ENCODE measurements at places on chromosomes 5 and 9.

GRCh38 chr5:137320056-137321045 is 178.8 kb downstream of the SPOCK1 start:
- no peak for DNase-seq

- DNase-seq: no peak
Measured at GRCh38 chr9:95182854-95183563, 134.5 kb downstream of the FANCC start.

DNA sequence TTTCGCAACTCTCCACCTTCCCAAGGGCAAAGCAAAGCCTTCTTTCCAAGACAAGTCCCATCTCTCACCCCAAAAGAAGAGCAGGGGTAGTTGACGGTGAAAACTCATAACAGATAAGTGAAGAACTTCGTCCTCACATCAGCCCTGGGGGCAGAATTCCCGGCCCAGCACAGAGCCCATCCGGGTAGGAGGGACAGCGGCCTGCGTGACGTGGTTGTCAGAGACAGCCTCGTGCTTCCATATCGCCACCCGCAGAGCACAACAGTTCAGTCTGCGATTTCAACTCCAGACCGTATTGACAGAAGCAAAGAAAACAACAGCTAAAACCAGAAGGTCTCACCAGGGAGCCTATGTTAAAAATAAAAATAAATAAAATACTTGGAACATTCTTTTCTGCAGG is 273.2 kb downstream of the SYK start:
- DNase-seq: no peak

DNA sequence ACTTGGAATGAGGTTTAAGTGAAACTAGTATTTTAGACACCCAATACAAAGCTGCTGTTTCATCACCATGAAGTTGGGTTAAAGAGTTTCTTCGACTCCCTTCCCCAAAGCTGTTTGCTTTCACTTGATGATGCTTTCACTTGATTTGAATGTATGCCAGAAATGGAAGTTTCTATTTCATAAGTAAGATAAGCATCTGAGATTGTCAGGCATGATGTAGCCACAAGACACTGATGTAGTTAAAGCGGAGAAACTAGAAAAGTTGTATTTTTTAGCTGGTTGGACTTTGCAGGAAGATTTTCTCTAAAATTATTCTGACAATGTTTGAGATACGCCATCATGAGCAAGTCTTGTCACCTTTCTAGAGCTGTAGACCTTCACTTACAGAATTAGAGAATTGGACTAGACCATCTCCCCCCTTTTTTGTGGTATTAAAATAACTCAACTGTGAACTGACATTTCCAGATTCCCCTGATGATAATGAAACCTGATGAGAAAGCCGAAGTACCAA is 20.0 kb downstream of the MOCS2 start:
- peak; percentile 6 for DNase-seq

GRCh38 chr9:27041746-27042145 is 36.3 kb upstream of the LRRC19 start:
- DNase-seq: no peak

- peak; percentile 50 for DNase-seq
Measured at GRCh38 chr5:139389701-139390638, at the start of gene MZB1. Gene MZB1 (minus strand): TSS chr5:139389913. CDS start chr5:139389856, 57 bp downstream.

DNA sequence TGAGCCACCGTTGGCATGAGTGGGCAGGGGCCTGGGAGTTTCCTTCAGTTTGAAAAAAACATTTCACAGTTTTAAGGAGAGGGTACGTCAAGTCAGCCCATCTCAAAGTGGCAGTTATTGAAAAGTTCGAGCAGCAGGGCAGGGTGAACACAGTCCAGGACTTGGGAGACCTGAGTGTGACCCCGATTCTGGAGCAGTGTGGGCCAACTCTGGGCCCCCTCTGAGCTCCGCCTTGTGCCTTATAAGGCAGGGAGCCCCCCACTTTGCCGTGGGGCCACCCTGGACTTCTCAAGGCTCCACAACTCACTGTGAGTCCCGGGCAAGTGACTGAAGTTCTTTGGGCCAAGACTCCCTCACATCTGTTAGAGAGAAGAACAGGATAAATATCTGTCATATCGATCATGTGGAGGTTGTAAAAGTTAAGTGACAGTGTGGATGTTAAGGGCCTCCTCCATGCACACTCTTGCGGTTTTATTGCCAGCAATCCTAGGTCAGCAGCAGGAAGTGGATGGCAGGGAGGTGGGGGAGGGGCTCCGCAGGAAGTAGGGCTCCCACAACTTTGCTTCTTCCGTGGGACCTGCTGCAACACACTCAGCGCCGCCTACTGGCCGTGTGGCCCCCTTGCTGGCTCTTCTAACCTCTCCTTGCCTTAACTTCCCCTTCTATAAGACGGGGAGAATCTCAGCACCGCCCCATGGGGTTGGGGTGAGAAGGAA is 38.4 kb downstream of the HRH2 start:
- peak; percentile 81 for DNase-seq

- no peak for DNase-seq
Measured at GRCh38 chr9:18268381-18268780, 205.6 kb upstream of the ADAMTSL1 start.

DNA sequence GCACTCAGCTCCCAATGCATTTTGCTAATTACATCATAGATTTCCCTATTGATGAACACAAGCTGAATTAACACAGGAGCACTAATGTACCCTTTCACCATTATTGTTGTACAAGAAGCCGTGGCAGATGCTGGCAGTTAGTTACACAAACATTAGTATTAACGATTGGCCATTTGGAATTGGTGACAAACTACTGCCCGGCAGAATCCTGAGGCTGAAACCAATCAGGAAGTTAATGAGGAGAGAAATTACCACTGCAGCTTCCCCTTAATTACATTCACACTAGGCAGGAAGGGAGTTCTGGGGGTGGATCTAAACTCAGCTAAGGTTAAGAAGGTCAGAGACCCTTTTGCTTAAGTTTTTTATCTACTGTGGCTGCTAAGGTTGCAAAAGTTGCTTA is 9.6 kb upstream of the DMRT3 start:
- no peak for DNase-seq

DNA sequence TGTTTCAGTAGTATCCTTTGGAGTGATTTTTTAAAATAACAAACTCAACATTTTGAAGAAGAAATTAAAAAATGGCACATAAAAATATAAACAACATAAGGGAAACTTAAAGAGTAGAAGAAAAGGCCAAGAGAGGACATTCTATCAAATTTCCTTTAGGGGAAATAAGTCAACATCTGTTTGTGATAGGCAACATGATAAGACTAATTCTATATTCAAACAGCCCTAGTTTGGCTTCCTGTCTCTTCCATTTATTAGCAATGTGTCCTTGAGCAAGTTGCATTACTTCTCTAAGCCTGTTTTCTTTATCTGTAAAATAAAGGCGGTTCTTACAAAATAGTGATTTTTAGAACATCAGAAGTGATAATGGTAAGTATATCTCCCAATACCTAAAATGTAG is 24.7 kb downstream of the TYRP1 start:
- no peak for DNase-seq

GRCh38 chr5:135377751-135378680 is 21.0 kb downstream of the MACROH2A1 start:
- no peak for DNase-seq

- peak; percentile 57 for DNase-seq
Measured at GRCh38 chr9:19976226-19976625, 187.4 kb upstream of the SLC24A2 start.

DNA sequence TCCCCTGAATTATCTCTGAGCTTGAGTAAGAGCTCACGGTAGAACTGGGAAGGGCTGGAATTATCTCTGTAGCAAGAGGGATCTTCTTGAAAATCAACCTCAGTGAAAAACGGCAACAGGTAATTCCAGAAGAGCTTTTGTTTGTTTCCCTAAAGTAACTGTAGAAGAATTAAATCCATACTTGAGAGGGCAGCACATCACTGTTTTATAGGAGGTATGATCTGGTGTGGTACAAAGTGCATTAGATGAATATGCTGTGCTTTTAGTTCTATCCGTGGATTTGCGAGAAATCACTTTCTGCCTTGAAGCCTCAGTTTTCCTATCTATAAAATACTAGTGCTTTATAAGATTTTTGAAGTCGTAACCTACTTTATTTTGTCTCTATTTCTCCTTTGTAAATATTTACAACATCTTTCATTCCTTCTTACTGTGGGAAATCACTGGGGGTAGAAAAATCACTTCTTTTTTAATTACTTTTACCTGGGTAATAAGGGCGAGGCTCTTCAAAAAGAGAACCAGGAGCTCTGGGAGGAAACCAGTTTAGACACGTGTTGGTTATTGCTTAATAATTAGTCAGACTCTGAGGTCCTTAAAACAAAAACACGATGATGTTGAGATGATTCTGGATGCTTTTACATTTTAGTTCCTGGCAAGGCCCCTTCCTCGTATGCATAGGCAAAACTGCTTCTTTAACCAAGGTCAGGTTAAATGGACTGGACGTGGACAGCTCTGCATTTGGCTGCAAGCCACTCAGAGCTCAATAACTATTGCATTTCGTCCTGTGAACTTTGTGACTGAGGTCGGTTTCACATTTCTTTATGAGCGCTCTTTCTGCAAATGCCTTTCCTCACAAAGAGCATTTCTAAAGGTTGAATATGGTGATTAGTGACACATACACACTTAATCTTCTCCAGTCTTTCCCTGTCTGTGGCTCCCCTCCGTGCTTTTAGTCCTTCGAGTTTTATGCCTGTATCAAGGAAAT is 376.1 kb downstream of the BRINP1 start:
- DNase-seq: no peak

GRCh38 chr9:72305102-72305546 is 59.9 kb downstream of the ZFAND5 start:
- peak; percentile 23 for DNase-seq

- no peak for DNase-seq
Measured at GRCh38 chr9:113587471-113588031, 124.0 kb downstream of the RGS3 start.

DNA sequence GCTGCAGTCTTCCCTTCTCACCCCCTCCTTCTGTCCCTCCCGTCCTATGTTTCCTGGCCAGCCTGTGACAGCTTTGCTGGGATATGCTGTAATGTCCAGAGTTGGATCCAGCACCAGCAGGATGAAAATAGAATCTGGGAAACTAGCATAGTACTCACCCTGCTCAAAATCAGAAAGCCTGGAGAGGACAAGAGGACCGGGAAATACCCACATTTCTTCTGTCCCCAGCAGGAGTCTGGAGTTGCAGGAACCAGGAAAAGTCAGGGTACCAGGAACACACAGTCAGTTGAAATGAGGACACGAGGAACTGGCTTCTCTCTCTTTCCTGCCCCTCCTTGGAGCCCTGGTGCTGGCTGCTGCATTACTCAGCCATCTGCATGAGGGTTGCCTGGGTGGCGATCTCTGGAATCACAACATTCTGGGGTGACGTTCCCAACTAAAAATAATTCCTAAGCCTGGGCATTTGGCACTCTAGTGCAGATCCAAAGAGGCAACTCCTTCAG is 59.6 kb upstream of the NFIL3 start:
- no peak for DNase-seq

DNA sequence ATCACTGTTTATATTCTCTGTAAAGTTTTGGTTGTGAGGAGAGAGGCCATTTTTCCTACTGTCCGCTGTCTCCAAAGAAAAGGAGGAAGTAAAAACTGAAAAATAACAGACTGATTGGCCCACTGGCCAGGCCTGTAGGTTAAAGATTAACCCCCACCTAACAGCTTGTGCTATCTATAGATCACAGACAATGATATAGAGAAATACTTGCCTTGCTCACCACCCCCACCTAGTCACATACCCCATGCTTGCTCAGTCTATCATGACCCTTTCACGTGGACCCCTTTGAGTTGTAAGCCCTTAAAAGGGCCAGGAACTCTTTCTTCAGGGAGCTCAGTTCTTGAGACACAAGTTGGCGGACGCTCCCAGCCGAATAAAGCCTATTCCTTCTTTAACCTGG is 357.4 kb downstream of the PRDM9 start:
- DNase-seq: no peak

- no peak for DNase-seq
Measured at GRCh38 chr5:71864730-71865601, 145.9 kb downstream of the CARTPT start.

DNA sequence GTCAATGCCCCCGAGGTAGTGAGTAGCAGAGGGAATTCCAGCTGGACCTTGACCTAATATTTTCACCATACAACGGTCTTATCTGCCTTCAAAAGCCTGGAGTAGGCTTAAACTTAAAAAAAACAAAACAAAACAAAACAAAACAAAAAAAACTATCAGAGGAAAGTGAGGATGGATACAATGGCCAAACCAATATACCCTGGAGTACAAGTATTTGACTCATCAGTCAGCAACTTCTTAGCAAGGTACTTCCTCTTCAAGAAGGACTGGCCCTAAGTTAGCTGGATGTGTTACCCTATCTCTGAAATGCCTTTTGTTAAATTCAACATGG is 160.6 kb upstream of the GNA14 start:
- DNase-seq: no peak

GRCh38 chr5:71471193-71471592 is 15.7 kb downstream of the BDP1 start:
- DNase-seq: no peak

- DNase-seq: no peak
Measured at GRCh38 chr5:78008356-78008967, 232.3 kb upstream of the TBCA start.

DNA sequence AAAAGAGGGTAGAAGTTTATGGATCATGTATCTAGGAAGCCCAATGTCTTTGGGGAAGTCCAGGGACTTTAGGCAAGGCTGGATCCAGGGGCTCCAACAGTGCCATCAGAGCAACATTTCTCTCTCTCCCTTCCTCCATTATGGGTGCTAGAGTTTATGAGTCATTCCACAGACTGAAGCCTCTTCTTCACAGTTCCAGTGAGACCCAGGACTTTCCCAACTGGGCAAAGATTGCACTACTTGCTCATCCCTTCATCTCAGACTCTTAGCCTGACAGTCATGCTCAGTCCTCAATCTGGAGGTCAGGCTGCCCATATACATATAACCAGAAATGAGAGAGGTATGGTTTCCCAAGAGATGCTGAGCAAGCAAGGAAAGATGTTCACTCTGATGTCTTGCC is 110.7 kb downstream of the FEM1C start:
- DNase-seq: no peak

GRCh38 chr5:107322936-107323335 is 347.8 kb downstream of the EFNA5 start:
- DNase-seq: no peak

GRCh38 chr5:139561655-139562451 is 714 bp downstream of the UBE2D2 start:
- peak; percentile 24 for DNase-seq

DNA sequence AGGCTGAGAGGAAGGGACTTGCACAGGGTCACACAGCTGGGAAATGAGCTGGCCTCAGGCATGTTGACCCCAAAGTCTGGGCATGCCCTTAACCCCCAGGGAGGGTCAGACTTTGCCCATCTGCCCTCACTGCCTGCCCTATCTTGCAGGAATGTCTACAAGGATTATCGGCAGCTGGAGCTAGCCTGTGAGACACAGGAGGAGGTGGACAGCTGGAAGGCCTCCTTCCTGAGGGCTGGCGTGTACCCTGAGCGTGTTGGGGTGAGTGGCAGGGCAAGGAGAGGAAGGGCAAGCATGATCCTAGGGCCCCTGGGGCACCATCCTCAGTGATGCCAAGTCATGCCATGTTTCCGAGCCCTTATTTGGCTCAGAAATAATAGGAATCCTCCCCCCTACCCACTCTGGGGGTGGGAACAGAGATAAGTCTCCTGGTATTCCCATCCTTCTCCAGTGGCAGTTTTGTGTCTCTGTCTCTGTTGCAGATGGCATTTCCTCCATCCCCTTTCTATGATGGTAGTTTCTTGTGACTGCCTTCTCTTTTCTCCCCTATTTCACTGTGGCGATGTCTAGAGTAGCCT is 28.5 kb downstream of the GOLGA2 start:
- DNase-seq: no peak

- no peak for DNase-seq
Measured at GRCh38 chr5:174610968-174611367, 113.4 kb upstream of the MSX2 start.

GRCh38 chr5:126658561-126658960 is 57.8 kb downstream of the PHAX start:
- DNase-seq: no peak

Measured in CD4-positive, alpha-beta T cell treated with Interleukin-6 at 100 ng/mL for 8 hours (primary cell).